ENCODE measurements at places on chromosomes 3 and 15. TPM values are rescaled to one million over a fixed set of nuclear protein-coding genes. Genes with fewer than 3 reads are reported as not detected.

- DNase-seq: no peak
Observed at GRCh38 chr15:46941241-46941640, 776.1 kb upstream of the SEMA6D start.

GRCh38 chr15:27057904-27058645 lies 87.1 kb downstream of the GABRG3 start:
- DNase-seq: no peak

DNA sequence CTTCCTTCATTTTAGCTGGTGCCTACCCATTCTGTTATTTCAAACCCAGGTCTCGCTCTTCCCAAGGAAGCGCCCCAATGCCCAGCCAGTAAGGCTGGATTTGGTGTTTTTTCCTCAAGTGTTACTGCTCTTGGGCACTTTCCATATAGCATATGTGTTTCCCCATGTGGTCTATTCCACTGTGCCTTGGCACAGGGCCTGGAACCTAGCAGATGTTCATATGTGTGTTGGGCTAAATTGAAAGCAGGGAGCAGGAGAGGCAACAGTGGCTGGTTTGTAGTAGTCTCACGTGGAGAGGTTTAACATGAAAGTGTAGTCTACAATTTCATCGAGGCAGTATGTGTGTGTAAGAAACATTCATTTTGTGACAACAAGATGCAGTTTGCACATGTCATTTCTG lies 48.2 kb upstream of the TEX264 start:
- DNase-seq: no peak

DNA sequence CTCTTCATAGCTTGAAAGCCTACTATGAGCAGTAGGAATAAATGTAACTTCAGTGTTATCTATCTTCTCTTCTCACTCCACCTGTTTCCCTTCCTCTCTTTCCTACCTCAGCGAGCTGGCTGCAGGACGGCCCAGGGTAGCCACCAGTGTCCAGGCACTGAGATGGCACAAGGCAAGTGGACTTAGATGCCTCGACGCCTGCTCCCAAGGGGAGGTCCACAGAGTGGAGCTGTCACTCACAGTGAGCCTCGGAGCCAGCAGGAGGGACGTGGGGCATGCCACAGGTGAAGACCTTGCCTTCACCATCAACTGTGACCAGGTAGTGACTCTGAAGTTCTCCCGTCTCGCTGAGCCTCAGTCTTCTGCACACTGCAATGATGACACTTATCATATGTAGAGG lies 88.2 kb downstream of the PCSK6 start:
- no peak for DNase-seq

GRCh38 chr15:90019611-90020010 lies 18.5 kb downstream of the ZNF710 start:
- DNase-seq: no peak

- no peak for DNase-seq
Observed at GRCh38 chr3:37691213-37691830, 170.4 kb upstream of the CTDSPL start.

GRCh38 chr3:80051602-80051962 lies 283.8 kb upstream of the ROBO1 start:
- no peak for DNase-seq

- no peak for DNase-seq
Observed at GRCh38 chr3:195171093-195171873, 99.7 kb downstream of the XXYLT1 start.

DNA sequence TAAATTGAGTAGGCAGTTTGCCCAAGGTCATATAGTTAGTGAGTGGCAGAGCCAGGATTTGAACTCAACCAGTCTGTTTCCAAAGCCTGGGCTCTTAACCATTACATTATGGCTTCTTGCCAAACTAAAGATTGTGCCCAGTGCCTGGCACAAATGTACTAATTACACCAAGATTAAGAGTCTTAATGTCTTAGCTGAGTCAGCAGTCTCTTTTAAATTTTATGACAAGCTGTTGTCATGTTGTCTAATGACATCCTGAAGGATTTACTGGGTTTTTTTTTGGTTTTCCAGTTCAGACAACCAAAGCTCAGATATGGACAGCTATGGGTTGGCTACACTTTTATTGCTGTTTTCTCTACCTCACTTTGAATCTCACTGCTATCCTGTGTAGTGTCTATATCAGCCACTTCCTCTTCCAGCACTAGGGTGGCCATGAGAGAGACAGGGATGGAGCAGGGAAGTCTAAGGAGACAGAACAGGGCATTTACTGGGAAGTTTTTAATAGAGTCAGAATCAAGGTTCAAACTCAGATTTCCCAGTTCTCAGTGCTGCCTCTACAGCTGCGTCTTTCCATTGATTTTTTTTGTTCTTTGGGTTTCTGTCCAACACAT lies 10.5 kb downstream of the FBXL2 start:
- no peak for DNase-seq

- DNase-seq: no peak
Observed at GRCh38 chr3:23762214-23762613, 43.5 kb upstream of the UBE2E1 start.

DNA sequence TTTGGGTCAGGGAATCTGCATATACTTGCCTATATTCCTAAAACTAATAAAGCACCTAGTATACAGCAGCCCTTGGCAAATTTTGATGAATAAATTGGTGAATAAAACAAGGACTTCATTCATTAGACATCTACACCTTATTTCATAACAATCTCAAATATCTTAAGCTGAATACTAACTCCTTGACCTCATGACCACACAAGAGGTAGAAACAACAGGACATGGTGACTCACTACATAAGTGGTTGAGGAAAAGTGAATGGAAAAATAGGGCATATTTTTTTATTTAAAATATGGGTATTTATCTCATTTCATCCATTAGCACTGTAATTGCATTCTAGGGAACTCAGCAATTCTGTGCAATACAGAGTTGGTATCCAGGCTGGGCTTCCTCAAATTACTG lies 7.8 kb upstream of the STAC start:
- no peak for DNase-seq

DNA sequence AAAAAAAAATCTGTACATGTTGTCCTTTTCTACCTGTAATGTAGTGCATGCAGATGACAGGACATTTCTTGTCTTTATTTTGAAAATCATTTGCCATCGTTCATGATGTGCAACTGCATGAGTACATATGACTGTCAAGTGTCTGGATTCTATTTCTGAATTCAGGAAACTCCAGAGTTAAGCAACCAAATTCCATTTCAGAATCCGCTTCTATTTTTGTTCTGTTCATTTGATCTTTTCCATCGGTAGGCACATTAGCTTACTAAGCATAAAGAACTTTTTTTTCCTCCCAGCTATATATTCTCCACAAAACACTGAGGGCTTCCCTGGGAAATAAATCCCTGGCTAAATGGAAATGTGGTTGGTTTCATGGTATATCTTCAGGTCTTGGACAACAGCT lies 365.6 kb downstream of the PTPRG start:
- DNase-seq: no peak

DNA sequence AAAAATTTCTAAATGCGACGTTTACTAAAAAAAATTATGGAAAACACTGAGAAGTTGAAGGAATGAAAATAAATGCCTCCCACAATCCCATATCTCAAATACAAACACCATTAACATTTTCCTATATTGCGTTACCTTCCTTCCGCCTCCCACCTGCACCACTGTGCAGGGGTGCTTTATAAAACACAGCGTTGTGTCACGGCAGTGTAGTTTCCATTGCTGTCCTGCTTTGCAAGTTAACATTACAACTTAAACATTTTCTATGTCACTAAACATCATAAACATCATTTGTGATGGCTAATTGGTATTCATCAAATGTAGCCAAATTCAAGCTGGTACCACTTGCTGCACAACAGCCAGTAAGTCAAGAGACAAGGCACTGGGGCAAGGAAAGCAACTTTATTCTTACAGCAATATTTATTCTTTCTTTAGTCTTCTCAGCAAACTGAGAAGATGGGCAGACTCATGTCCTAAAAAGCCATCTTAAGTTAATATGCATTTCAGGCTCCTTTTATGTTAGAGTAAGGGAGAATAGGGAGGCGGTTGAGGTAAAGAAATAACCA lies 12.3 kb upstream of the FETUB start:
- DNase-seq: no peak

DNA sequence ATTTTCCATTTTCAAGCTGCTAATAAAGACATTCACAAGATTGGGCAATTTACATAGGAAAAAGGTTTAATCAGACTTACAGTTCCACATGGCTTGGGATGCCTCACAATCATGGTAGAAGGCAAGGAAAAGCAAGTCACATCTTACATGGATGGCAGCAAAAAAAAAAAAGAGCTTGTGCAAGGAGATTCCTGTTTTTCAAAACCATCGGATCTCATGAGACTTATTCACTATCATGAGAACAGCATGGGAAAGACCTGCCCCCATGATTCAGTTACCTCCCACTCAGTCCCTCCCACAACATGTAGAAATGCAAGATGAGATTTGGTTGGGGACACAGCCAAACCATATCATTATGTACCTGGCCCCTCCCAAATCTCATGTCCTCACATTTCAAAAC lies 202.0 kb downstream of the FNDC3B start:
- DNase-seq: no peak

- no peak for DNase-seq
Observed at GRCh38 chr3:65600888-65601287, 437.8 kb downstream of the MAGI1 start.

DNA sequence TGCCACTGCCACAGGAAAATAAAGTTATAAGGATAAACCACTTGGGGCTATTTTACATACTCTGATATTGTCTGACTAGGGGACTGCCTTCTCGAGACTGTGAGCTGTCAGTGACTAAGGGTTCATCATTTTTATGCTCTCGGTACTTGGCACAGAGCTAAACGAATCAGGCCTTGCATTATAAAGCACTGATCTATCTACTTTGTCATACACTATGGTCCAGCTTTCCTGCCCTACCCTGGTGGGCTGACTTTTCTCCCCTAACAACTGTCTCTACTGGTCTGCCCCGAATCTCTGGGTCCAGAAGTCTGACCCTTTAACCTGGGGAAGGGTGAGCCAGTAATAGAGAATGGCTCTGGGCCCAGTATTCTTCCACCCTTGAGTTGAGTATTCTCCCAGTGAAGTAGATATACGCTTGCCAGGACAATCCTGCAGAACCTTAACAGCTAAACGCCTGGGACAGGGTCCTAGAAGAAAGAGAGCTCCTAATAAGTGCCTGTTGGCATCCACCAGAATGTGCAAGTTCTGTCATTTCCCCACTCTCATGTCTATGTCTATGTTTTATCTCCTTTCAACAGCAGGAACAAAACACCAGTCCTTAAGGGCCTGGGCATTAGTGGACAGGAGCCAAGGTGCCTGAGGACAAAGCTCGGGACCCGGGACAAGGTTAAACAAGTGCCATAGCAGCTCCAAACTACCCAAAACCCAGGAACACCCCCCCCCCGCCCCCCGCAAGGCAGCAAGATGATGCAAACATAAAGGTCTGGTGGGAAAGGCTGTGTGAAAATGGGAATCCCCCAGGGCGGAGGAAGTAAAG lies 1.2 kb downstream of the LARP6 start:
- DNase-seq: no peak

- DNase-seq: no peak
Observed at GRCh38 chr3:165233501-165234195, 37.5 kb upstream of the SLITRK3 start.

DNA sequence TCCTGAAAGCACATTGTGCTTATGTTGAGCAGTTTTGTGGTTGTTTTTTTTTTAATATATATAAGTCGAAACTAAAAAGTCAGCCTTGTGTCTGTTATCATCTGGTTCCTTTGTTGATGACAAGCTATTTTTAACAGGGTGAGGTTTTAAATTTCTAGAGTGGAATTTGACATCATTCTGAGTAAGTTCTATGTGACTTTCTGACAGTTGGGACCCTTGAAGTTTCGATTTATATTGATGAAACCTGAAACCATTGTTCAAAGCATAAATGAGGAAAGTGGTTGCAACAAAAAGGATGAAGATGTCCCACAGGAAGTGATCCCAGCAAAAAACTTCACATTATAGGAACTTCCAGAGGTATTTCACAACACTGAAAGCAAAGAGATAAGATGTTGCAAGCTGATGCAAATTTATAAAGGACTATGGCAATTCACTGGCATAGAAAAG lies 94.0 kb downstream of the CYP19A1 start:
- DNase-seq: no peak

- no peak for DNase-seq
Observed at GRCh38 chr3:105812194-105812586, 56.6 kb downstream of the CBLB start.

DNA sequence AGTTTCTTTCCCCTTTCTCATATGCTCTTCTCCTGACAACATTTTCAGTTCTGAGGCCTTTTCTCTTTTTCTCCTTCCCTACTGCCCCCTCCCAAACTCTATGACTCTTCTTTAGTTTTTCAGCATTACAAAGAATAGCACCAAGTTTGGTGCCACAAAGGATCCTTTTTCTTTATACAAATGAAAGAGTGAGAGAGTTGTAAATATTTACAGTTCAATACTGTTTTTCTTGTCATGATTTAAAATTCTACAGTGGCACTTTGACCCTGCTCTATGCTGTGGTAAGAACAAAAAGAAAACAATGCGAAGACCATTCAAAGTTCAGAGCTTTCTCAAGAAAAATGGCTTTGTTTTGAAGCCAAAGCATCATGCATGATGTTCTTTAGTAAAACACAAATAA lies 667.9 kb upstream of the SGO1 start:
- DNase-seq: no peak

GRCh38 chr3:158571969-158572765 lies 1.2 kb downstream of the MLF1 start:
- no peak for DNase-seq

DNA sequence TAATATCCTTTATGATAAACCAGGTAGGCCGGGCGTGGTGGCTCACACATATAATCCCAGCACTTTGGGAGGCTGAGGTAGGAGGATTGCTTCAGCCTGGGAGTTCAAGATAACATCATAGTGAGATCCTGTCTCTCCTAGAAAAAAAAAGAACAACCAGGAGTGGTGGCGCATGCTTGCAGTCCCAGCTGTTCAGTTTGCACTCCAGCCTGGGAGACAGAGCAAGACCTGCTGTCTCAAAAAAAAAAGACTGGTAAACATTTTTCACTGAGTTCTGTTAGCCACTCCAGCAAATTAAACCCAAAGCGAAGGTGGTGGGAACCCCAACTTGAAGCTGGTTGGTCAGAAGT lies 9.6 kb upstream of the IRAK2 start:
- no peak for DNase-seq

- no peak for DNase-seq
Observed at GRCh38 chr3:72383883-72384282, 464.4 kb downstream of the SHQ1 start.

The KBTBD13 gene
- total RNA-seq: 1.5 TPM

The SAMMSON gene
- total RNA-seq: 14.7 TPM

The ERICH6 gene
- total RNA-seq: 0.18 TPM

The GRM2 gene
- 0.87 TPM for total RNA-seq

The ALS2CL gene
- total RNA-seq: 21.0 TPM

The SLC28A1 gene
- 4.1 TPM for total RNA-seq

The RETNLB gene
- total RNA-seq: not detected

The ALDH1A2 gene
- total RNA-seq: 5.9 TPM

The GPR62 gene
- total RNA-seq: not detected

The FGF7 gene
- 120 TPM for total RNA-seq

The VIPR1 gene
- 7.6 TPM for total RNA-seq

The CHRNB4 gene
- not detected for total RNA-seq

All from aorta (tissue), 5 donors.